ENCODE measurements at places on chromosomes 7 and 10. TPM values are rescaled to one million over a fixed set of nuclear protein-coding genes. Genes with fewer than 3 reads are reported as not detected.

Gene DENND2A
- total RNA-seq = 7.9 TPM

Gene WNT2
- 13.9 TPM for total RNA-seq

- no peak overlapping the region for H3K27ac ChIP-seq
- H3K36me3 ChIP-seq = peaks cover 6% of the 10 kb centered on the region
- no peaks in the 10 kb centered on the region for H3K27me3 ChIP-seq
- H3K4me1 ChIP-seq = no peaks in the 10 kb centered on the region
- H3K4me3 ChIP-seq = no peak overlapping the region
These were observed 116.1 kb downstream of the CLEC2L start for GRCh38 chr7:139639563-139639962.

DNA sequence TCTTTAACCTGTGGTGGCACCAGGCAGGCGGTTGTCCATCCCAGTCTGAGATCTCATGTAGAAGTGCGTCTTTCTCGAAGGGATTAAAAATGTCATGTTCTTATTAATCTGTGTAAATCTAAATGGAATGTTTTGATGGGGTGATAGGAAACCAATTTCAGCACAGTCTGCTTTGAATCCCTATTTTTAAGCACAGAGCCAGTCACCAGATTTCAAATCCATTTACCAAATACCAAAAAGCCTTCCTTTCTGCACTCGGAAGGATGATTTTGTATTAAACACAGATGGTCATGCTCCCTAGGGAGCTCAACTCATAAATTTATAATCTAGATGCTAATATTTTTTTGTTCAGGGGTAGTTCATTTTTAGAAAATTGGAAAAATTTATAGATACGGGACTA, 160.6 kb upstream of the AOAH start:
- no peaks in the 10 kb centered on the region for H3K4me1 ChIP-seq
- no peak overlapping the region for H3K4me3 ChIP-seq
- H3K27ac ChIP-seq = no peak overlapping the region
- H3K27me3 ChIP-seq = no peaks in the 10 kb centered on the region
- peaks cover 4% of the 10 kb centered on the region for H3K36me3 ChIP-seq

Gene CTNNA3
- total RNA-seq = 2.0 TPM

GRCh38 chr7:106049139-106049752, 62.9 kb downstream of the SYPL1 start:
- H3K27me3 ChIP-seq = no peaks in the 10 kb centered on the region
- H3K4me1 ChIP-seq = no peaks in the 10 kb centered on the region
- no peak overlapping the region for H3K4me3 ChIP-seq
- no peak for DNase-seq
- H3K27ac ChIP-seq = no peak overlapping the region

- no peak for DNase-seq
- no peaks in the 10 kb centered on the region for H3K27me3 ChIP-seq
- no peaks in the 10 kb centered on the region for H3K36me3 ChIP-seq
- H3K27ac ChIP-seq = no peak overlapping the region
- H3K4me3 ChIP-seq = no peak overlapping the region
- H3K4me1 ChIP-seq = no peaks in the 10 kb centered on the region
These were observed 94.9 kb upstream of the PRSS1 start for GRCh38 chr7:142654398-142654797.

GRCh38 chr10:89341649-89342048, 13.9 kb downstream of the IFIT3 start:
- H3K4me3 ChIP-seq = no peak overlapping the region
- H3K36me3 ChIP-seq = peaks cover 21% of the 10 kb centered on the region
- no peak overlapping the region for H3K27ac ChIP-seq
- no peak for DNase-seq
